ENCODE measurements at places on chromosomes 6 and 20.

GRCh38 chr6:96687121-96687520 lies 124.2 kb downstream of the FHL5 start:
- DNase-seq: no peak

DNA sequence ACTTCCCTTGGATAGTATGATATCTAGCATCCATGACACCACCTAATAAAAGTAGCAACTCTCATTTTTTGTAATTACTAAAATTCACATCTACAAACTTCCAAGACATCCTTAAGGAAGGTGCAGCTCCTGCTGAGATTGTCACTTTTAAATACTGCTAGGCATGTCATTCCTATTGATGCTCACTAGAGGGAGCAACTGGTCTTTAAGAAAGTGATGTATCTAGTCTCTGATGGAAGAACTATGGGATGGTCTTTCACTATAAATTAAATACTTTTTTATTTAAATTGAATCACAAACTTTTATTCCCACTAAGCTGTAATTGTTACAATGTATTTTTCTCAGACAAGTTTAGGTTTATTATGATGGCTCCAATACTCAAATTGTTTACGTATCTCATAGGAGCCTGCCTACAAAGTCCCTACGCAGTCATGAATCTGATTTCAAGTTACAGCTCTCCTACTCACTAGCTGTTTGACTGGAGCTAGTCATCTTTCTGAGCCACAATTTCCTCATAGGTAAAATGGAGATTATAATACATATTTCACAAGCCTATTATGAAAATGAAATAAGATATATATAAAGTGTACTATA lies 8.1 kb upstream of the TSPYL1 start:
- DNase-seq: no peak

- DNase-seq: no peak
These were observed 51.4 kb downstream of the TMEM242 start for GRCh38 chr6:157271911-157272310.

DNA sequence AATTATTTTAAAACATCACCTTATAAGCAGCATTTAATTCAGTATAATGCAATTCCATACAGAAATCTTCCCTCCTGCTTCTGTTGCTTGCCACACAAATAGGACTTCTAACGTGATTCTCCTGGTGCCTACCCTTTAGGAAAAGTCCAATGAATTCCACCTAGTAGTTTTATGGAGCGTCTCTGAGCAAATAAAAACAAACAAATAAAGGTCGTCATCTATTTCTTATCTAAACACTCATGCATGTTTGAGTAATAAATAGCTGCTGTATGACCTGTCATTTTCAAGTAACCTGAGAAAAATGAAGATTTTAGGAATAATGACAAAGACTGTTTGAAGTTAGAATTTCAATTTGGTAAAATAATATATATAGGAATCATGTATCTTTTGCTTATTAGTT lies 102.7 kb downstream of the BMP5 start:
- DNase-seq: no peak

DNA sequence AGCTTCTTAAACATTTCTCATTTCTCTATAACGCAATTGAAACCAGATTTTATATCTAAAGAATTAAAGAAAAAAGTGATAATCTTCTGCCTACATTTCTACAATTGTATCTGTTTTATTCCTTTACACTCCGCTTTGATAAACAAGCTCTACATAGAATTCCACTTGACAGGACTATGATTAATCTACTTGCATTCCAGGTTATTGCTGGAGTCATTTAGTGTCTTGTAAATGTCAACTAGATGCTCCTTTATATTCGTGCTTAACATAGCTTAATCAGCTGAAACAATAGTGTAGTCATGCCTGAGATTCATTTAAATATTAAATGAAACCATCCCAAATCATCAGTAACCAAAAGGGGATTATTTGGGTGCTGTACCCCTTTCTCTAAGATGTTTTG lies 284.0 kb downstream of the TRDN start:
- no peak for DNase-seq

DNA sequence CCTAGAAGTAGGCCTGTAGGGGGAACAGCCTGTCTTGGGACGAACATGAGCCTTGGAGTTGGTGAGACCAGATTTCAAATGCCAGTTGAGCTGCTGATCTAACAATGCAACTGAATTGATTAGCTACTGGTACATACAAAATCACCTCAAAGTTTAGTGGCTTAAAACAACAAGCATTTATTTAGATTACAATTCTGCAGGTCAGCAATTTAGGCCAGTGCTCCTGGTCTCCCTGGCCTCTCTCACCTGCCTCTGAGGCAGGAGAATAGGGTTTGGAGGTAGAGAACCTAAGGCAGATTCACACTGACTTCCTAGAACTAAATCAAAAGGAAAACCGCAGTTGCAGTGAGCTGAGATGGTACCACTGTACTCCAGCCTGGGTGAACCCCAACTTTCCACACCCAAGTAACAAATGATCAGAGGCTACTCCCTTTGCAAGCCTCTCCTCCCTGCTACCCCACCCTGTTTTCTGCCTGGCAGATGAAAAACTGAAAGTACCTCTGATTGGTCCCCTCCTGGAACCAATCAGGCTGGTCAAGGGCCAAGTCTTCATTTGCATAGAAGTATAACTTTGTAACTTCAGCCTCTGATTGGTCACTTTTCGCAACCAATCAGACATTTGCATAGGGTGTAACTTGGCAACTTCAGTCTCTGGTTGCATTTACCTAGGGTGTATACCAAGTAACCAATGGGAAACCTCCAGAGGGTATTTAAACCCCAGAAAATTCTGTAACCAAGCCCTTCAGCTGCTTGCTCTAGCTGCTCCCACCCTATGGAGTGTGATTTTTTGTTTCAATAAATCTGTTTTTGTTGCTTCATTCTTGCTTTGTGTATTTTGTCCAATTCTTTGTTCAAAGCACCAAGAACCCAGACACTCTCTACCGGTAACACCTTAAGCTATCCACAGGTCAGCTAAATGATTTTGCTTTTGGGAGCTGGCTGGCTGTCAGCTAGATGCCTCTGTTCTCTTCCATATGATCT lies 8.1 kb upstream of the UBR2 start:
- DNase-seq: no peak

- no peak for DNase-seq
These were observed 406.1 kb upstream of the MARCKS start for GRCh38 chr6:113451049-113451448.

GRCh38 chr6:121733234-121733633 lies 297.8 kb downstream of the GJA1 start:
- DNase-seq: no peak

- DNase-seq: no peak
These were observed 59.6 kb upstream of the ESR1 start for GRCh38 chr6:151747896-151748295.

GRCh38 chr20:61982191-61982950 lies 83.3 kb downstream of the TAF4 start:
- DNase-seq: no peak

All from stimulated activated CD4-positive, alpha-beta T cell treated with anti-CD3 and anti-CD28 coated beads, Interleukin-15, amount 100 ng/mL, for 1 hour (primary cell).